ENCODE measurements at places on chromosomes 7 and 10. TPM values are rescaled to one million over a fixed set of nuclear protein-coding genes. Genes with fewer than 3 reads are reported as not detected.
A peak's percentile ranks its signal among the peaks of the same experiment; 100 is the strongest.

GRCh38 chr7:12701433-12701832, 14.0 kb downstream of the ARL4A start:
- DNase-seq, result no peak

DNA sequence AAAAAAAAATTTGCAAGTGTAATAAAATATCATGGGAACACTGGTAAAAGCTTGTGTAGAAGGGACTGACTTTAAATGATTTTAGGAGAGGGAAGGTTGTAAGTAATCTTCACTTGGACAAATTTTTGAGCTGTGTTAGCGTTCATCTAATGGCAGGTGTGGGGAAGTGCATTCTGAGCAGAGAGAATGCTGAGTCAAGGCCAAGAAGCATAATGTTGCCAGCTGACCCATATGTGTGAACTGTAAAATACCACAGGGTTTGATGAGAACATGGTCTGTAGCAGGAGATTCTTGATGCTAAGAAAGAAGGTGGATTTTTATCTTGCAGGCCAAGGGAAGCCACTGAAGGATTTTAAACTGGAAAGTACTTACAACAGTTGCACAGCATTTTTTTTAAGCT, 98.2 kb upstream of the ZNF32 start:
- no peak for DNase-seq

- DNase-seq, result no peak
Measured at GRCh38 chr7:159370-160270, 32.8 kb upstream of the FAM20C start.

The MKI67 gene
- total RNA-seq, result 86.5 TPM

- no peak for DNase-seq
Measured at GRCh38 chr10:80252296-80252887, 37.1 kb downstream of the MAT1A start.

- no peak for DNase-seq
Measured at GRCh38 chr7:19572566-19572965, 136.3 kb downstream of the POLR1F start.

DNA sequence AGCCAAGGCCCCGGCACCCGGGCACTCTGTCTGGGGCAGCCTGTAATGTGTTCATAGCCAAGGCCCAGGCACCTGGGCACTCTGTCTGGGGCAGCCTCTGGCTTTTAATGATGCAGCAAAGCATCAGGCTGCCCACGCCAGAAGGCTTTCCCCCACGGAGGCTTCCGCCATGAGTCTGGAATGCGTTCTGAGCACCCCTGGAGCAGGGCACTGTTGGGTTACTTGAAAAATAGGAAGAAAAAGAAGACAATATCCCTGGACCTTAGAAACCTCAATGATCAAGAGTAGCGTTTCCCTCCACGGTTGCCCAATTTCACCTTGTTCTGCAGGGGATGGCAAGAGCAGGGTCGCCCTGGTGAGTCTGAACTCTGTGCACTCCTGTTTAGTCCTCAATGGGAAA, 565.0 kb downstream of the PTPRN2 start:
- DNase-seq, result no peak

DNA sequence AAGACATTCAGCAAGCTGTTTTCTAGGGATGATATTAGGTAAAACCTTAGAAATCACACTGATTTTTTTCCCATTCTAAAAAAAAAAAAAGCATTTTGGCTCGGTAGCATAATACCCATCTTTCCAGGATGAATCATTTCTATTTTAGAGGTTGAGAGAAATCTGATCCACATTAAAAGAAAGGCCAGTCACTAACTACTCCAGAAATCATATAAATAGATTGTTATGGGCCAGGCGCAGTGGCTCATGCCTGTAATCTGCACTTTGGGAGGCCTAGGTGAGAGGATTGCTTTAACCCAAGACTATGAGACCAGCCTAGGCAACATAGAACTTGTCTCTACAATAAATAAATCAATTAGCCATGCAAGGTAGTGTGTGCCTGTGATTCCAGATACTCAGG, 164.3 kb downstream of the BAMBI start:
- no peak for DNase-seq

DNA sequence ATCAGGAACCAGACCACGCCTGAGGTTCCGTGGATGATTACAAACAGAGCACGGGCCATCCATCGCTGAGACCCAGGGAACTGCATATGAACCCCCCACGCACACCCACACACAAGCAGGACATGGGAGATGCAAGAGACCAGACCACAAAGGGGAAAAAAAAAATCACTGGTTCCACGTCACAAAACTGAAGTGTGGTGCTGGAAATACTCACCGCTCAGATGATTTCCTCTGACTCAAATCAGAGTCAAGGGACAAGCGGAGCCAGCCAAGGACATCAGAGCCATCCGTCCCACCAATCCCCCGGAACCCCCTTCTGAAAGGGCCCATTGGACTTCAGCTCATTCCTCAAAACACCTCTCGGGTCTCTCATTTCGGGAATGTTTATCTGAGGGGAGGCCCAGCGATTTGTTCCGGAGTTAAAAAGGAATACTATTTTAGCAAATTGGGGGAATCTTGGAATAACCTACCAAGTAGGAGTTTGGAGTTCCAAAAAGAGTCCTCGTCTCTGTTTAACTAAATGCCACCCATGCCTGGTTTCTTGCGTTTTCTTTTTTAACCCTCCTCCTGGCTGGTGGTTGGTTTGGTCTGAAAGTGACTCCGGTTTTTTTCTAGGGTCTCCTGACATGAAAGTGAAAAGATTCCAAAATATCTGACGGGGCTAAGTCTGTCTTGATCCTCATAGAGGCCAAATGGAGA, 15.0 kb downstream of the SNX8 start:
- no peak for DNase-seq

- DNase-seq, result no peak
Measured at GRCh38 chr7:91292506-91292905, 28.3 kb downstream of the FZD1 start.

GRCh38 chr10:98268694-98269431, 869 bp upstream of the LOXL4 start:
- DNase-seq, result no peak

GRCh38 chr7:70229242-70229641, 631.0 kb downstream of the AUTS2 start:
- DNase-seq, result peak; percentile 7

Measured in K562 (cell line).